Naive thymus-derived CD8-positive, alpha-beta T cell (primary cell): ENCODE measurements at places on chromosomes 16 and 17. TPM values are rescaled to one million over a fixed set of nuclear protein-coding genes. Genes with fewer than 3 reads are reported as not detected.

EME1 gene
- 2.7 TPM for total RNA-seq

PIRT gene
- not detected for total RNA-seq

ACAP1 gene
- 450 TPM for total RNA-seq

NEUROD2 gene
- total RNA-seq: not detected

DNA sequence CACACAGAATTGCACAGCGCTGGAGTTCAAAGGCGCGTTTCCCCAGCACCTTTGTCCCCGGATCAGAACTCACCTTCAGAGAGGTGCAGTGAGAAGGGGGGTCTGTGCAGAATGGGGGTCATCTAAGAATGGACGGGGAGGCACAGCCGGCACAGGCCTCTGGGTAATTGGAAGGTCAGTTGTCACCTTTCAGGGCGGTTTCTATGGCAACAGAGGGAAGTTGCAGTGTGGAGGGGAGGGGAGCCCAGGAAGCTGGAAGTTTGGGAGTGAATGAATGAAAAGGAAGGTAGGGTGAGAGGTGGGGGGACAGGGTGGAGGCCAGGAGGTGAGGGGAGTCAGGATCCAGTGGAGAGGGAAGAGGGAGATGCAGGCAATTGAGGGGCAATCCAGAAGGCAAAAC, 12.4 kb upstream of the KCNG4 start:
- no peak for DNase-seq

DNA sequence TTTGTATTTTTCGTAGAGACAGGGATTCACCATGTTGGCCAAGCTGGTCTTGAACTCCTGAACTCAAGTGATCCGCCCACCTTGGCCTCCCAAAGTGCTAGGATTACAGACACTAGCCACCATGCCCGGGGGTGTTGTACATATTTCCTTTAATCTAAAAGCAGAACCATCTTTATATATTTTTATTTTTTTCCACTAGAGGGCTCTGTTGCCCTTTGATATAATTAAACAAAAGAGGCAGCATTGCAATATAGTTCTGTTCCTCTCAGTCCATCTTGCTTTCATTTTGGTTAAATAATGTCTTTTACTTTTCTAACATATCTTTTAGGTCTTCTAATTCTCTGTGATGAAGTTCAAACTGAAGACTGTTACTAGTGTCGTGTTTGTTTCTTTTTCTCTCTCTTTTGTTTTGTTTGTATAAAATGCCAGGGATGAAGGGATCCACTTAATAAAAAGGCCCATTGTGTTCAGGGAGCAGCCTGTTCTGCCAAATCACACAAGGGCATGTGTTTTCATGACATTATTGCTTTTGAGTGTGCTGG, 23.4 kb downstream of the WWOX start:
- no peak for DNase-seq

DNA sequence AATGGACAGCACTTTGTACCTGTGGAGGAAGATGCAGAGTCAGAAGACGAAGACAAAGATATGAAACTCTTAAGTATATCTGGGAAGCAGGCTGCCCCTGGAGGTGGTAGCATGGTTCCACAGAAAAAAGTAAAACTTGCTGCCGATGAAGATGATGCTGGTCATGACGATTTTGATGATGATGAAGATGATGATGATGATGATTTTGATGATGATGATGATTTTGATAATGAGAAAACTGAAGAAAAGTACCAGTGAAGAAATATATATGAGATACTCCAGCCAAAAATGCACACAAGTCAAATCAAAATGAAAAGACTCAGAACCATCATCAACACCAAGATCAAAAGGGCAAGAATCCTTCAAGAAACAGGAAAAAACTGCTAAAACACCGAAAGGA, 268.5 kb upstream of the EEF2KMT start:
- DNase-seq: no peak

- no peak for DNase-seq
These were observed 60.8 kb upstream of the CLEC18A start for GRCh38 chr16:69890114-69890891.

DNA sequence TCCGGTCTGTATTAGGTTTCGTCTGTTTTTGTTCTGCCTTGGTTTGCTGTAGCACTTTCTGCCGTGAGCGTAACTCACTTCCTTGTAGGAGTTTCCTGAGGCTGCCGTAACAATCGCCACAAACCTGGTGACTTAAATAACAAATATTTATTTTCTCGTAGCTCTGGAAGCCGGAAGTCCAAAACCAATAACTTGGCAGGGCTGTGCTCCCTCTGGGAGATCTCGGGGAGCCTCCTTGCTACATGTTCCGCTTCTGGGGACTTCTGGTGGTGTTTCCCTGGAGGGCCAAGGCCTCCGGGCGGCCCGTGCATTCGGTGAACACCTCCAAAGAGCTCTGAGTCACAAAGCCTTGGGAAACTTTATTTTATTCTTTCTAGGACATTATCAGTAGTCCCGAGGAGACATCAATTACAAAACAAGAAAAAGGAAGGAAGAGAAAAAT, 6.8 kb upstream of the WDR45B start:
- DNase-seq: no peak

GRCh38 chr16:82440336-82440735, 186.4 kb upstream of the CDH13 start:
- no peak for DNase-seq

GRCh38 chr17:2815781-2816185, 19.5 kb downstream of the RAP1GAP2 start:
- DNase-seq: no peak

- no peak for DNase-seq
These were observed 587 bp downstream of the HS3ST4 start for GRCh38 chr16:25692351-25692741.
